ENCODE measurements at places on chromosomes 12 and 14.

DNA sequence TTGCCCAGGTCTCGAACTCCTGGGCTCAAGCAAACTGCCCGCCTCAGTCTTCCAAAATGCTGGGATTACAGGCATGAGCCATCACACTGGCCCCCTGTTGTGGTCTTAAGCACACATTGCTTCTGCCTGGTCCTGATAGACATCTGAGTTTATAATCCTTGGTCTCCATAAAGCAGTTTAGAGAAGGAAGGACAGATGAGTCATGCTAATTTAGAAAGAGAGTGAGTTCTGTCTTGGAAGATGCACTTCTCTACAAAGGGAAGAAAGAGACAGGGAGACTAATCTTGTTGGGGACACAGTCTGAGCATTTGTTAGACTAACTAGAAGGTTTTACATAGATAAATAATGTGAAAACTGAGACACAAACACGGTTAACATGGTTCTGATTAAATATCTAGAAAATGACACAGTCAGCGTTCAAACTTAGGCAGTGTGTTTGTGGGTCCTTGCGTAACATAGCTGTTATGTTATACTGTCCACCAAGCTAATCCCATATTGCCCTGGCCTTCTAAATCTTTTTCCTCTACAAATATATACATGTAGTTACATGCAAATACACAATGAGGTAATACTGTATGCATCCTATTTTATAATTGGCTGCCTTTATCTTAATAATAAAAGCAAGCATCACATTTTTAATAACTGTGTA, 31.0 kb downstream of the SAMD4A start:
- DNase-seq, result no peak

GRCh38 chr14:35878272-35879150, 52.4 kb downstream of the BRMS1L start:
- DNase-seq, result no peak

- DNase-seq, result no peak
Measured at GRCh38 chr14:103444837-103445524, 59.8 kb downstream of the MARK3 start.

DNA sequence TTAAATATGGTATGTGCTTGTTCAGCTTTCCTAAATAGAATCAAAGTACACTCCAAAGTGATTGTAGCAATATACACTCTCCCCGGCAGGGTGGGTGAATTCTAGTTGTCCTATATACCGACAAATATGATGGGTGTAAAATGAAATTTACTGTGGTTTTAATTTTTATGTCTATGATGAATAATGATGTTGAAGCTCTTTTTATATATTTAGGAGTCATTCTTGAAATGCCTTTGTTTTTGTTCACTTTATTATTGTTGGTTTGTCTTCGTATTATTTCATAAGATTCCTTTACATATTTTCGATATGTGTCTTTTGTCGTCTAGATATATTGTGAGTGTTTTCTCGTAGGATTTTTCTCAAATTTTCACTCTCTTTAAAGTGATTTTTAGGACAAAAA, 105.7 kb downstream of the PDE3A start:
- no peak for DNase-seq

DNA sequence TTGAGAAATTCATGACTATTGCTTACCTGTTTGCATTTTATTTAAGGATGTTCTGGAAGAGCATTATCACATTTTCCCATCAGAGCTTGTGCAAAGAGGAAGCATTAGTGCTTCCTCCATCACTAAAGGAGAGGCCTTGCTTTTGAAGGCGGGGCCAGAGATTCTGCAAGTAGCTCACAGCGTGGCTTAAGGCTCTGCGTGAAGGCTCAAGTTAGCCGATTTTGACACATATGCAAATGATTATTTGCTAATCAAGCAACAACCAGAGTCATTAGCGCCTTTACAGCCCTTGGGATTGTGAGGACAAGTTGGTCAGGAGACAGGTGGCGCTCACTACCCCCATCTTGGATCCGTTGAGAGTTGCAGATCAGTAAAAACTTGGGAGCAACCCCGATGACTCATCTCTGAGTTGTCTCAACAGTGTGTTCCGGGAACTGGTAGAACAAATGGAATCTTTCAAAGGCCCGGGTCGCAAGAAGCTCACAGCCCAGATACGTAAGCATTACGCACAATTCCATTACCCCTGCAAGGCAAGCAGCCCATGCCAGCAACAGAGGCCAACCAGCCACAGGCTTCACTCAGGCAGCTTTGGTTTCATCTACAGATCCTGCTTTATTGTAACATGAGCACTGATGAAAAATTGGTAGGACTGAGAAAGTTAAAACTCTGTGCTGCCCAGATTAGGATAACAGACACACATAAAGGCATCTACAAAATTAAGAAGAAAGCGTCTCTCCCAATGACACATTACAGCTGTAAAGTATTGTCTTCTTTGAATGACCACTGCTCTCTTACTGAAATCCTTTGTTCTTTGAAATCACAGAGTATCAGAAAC, 34.9 kb upstream of the SPTSSA start:
- DNase-seq, result no peak

GRCh38 chr14:83355609-83356008, 1822.0 kb upstream of the SEL1L start:
- DNase-seq, result no peak

GRCh38 chr14:93940437-93940836, 13.3 kb downstream of the FAM181A start:
- no peak for DNase-seq

DNA sequence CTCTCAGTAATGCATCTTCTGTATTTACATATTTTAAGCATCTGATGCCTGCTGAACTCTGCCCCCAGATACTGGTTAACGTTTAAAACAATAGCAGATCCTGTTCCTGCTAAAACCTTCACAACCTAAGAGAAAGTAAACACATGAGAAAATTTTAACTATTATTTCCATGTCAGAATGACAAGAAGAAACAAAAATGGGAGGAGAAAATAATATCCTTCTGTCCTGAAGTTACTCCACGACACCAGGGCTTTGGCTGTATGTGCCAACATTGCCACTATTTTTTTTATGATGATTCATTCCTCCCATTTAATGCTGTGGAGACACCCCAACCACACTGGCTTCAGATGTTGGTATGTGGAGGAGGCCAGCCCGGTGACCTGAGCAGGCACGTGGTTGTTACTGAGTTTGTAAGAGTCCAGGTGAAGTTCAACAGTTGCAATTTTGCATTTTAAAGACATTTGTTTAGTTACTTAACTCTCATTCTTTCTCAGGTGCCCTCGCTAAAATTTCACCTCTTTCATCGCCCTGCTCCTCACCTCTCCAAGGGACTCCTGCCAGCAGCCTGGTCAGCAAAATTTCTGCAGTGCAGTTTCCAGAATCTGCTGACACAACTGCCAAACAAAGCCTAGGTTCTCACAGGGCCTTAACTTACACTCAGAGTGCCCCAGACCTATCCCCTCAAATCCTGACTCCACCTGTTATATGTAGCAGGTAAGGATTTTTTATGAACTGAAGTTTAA, 65.5 kb upstream of the SLCO1C1 start:
- DNase-seq, result no peak

DNA sequence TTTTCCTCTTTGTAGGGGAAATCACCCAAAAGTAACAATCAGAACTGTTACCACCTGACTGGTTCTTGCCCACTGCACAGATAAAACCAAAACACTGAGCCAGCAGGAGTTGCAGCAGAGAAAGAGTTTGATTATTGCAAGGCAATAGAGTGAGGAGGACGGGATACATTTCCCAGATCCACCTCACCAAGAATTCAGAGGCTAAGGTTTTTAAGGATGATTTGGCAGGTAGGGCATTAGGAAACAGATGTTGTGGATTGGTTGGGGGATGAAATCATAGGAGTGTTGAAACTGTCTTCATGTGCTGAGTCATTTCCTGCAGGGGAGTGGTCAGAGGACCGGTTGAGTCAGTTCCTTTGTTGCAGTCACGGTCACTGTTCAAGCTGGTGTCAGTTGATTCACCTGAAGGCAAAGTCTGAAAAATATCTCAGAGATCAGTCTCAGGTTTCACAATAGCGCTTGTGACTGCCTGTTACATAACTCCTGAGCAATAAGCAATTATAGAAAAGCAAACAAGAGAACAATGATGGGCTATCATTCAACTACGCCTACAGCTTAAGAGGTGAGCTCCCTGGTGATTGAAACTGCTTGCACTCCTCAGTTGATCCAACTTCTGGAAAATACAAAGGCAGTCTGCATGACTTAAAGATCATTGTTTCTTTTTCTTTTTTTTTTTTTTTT, 20.3 kb upstream of the AMN1 start:
- peak; percentile 86 for DNase-seq

DNA sequence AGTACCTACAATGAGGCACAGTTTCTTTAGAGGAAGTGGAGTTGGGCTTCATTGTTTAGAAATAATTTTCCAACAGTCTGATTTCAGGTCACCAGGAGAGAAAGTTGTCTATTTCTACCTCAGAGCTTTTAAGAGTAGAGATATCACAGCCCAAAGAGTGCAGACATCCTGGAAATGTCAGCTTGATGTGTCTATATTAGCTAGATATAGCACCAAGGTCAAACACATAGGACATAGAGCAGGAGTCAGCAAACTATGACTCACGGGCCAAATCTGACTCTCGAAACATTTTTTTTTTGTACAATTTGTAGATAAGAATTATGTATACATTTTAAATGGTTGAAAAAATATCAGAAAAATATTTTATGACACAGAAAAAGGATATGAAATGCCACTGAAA, 53.7 kb downstream of the KCNC2 start:
- DNase-seq, result no peak

DNA sequence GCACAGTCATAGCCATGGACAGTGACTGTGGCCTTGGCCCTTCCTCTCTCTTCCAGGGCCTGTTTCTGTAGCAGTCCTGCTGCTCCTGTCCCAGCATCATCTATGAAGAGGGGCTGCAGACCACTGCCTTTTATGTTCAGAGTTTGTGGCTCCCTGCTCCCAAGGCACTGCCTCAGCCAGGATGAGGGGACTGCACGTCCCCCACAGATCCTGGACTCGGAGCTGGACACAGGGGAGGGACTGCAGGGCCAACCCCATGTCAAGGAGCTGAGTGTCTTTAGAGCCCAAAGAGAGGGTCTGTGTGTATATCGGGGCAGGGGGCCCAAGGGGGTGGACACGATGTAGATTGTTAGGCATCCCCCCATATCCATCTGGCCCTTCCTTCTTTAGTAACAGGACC, 60.6 kb upstream of the DIO3 start:
- no peak for DNase-seq

DNA sequence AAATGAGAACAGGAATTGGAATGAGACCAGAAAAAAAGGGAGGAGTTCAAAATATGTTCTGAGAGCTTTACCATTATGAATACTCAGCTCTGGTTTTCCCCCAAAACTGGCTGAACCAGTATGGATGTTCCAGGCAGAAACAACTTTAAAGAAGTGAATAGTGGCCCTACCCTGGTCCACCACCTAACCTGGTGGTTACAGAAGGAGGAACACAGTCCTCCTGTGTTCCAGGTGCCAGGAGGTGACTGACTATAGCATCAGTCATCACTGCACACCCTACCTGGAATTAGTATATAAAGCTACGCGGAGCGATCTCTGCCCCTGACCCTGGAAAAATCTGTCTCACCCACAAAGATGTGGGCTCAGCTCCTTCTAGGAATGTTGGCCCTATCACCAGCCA, at the start of gene A2ML1:
A2ML1 (plus strand) TSS at position 324 of the 400 bp plus-strand sequence; CDS start at position 355, 31 bp downstream.
- DNase-seq, result no peak

All from NCI-H2227 treated with DMSO at 0.1 percent for 48 hours (cell line).